Stimulated activated CD4-positive, alpha-beta T cell treated with anti-CD3 and anti-CD28 coated beads, Interleukin-4, amount 100 ng/mL, for 48 hours (primary cell): ENCODE measurements at places on chromosomes 6 and 20.

DNA sequence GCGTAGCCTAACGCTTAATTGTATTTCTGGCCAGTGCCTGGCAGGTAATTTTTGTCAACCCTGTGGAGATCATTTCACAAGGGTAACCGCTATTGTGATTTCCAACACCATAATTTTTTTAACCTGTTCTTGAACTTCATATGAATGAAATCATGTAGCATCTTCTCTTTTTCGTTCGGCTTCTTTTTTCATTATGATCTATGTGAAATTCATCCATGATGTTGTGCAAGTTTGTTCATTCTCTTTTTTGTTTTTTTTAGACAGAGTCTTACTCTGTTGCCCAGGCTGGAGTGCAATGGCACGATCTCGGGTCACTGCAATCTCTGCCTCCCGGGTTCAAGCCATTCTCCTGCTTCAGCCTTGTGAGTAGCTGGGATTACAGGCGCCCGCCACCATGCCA, 42.5 kb upstream of the TGM3 start:
- DNase-seq = no peak

DNA sequence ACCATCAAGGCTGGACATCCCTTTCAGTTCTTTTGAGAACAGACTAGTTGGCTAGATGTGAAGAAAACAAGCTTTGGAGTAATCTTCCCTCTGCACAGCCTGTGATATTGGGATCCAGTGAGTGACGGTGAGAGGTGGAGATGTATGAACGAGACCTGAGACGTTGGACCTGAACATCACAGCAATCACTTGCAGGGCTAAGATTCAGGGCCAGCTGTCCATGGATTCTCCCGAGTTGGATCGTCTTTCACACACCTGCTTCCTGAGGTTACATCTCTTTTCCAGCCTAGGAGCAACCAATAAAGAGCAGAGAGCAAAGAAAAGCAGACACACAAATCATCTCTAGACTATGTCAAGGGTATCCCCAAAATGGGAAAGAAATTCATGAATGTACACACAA, 30.0 kb upstream of the TMEM14A start:
- no peak for DNase-seq

GRCh38 chr6:109824105-109824504, 133.0 kb downstream of the FIG4 start:
- DNase-seq = no peak

GRCh38 chr6:108127056-108127455, 38.8 kb upstream of the NR2E1 start:
- DNase-seq = no peak

DNA sequence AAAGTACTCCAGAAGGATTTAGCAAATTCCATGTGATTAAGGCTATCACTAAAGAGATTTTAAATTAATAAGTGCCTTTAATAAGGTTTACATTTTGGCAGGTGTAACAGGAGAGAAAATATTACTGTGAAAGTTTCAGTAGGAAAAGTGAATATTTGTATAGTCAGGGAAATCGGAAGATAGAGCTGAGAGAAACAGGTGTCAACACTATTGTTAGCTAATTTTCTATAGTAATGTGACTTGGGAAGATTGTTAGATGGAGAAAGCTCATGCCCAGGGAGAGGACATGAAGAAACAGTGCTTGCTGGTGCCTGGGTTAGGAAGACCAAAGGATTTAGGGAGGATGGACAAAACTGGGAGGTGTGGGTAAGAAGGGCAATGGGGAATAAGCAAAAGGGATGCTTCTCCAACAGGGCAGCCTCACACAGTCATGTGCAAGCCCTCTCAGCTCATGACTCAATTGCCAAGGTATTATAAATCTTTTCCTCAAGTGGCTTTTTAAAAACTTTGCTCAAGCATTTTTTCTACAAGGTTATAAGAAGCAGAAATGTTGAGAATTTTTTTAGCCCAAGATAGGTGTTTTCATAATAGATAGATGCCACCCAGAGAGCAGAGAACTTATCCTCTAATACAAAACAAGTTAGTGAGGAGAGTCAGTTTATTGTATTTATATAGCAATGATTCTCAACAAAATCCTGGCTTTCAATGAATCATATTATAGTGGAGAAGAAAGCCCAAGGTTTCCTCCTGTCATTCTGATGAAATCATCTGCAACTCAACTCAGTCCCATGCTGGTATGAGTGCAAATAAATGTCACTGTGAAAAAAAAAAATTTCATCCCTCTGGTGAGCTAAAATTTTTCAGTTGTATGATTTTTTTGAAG, 325.2 kb upstream of the NT5E start:
- no peak for DNase-seq

DNA sequence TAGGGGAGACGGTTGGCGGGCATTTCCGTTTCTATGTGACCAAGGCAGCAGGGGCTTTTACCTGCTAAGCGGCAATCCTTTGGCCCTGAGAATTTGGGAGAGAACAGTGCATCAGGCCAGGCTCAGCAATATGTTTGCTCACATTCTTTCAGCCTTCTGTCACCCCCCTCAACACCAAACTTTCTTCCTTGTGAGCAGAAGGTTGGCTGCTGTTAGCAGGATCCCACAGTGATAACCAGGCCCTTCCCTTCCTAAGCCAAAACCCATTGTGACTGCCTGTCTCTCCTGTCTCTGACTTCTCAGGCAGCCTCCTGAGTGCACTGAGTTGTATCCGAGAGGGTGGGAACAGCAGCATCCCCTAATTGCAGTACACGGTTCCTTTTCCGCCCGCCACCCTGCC, 43.7 kb downstream of the STK35 start:
- DNase-seq = no peak

GRCh38 chr6:111626441-111626840, 20.8 kb upstream of the TRAF3IP2 start:
- no peak for DNase-seq

DNA sequence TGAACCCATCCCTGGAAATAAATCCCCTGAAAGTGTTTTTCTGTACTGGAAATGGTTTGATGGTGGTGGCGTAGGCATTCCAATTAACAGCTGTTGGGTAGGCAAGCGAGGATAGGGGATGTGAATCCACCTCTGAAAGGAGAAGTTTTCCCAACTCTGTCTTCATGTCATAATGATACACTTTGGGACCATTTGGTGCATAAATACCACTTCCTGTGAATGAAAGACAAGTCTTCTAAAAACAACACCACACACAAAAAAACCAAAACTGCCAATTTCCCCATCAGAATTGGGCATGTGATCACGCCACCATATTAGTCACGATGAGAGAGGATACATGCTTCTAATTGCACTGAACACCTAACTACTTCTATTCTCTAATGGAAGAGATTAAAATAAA, 6.4 kb downstream of the VNN2 start:
- no peak for DNase-seq

- DNase-seq = no peak
Measured at GRCh38 chr6:21164768-21165326, 428.7 kb upstream of the SOX4 start.

DNA sequence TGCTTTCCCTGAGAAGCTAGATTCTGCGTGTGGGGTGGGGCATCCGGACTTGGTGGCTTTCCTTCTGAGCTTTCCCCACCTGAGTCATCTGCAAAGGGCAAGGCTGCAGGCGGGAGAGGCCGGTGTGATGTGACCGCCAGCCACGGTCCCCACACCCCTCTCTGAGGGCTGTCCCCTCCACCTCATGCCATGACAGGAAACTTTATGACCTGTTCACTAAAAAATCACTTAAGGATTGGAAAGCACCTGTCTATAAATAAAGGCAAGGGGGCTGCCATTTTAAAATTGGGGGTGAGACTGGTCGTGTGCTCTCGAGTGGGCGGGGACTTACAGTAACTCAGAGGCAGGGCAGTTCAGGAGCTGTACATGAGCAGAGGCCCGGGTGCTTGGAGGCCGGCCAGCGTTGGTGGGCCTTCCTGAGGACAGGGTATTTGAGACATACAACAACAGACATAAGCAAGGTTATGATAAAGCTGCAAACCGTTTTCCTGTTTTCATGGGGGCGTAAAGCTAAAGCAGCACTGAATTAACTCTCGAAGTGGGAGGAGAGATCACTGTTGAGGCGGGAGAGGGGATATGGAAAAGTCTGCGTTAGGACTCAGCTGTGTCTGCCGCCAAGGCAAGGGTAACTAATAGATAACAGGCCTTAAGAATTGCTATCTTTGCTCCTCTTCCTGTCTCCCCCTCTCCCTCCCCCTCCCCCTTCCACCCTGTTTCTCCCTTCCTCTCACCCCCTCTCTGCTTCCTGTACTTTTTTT, 16.1 kb upstream of the SERPINB1 start:
- peak; percentile 77 for DNase-seq

GRCh38 chr6:107713563-107713962, 110.5 kb downstream of the SCML4 start:
- DNase-seq = no peak

- peak; percentile 11 for DNase-seq
Measured at GRCh38 chr6:70166088-70166958, 136.6 kb downstream of the COL9A1 start.

DNA sequence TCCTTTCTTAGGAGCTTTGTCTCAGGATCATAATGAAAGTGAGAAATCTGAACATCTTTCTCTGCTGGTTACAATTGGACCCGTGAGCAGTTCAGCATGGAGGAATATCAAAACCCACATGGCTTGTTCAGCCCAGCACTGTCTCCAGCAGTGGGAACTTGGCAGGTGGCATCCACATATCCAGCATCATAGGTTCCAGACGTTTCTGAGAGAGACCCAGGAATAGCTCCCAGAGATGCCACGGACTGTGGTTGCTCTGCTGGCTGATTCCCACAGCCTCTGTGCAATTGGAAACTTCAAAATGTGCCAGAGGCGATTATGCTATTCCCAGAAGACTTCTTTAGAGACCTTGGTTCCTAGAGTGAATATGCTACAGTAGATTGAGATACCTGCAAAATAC, 76.4 kb downstream of the PHACTR2 start:
- no peak for DNase-seq

DNA sequence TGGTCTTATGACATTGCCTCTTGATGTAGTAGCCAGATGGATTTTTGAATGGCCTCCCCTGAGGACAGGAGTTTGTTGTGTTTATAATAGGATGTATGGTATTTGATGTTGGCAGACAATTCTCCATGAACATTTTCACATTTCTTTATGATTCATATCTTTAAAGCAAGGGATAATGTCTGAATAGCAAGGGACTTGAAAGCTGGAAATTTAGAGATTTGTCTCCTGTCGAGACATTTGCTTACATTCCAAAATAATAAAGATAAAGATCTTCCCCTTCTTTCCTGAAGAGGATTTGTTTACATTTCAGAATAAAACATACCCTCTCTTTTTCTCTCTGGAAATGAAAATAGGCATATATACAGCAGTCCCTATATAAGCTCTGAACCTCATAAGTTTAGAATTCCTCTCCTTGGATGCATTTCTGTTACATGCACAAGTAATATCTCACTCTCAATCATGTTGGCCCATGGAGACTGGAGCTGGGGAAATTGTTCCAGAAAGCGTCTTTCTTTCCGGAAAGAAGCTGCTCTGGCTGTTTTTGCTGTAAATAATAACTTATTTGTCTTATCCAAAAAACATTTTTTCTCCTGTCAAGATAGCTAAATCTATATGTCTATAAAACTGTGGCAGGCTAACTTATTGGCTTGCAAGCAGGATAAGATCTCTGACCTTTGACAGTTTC, 42.5 kb upstream of the ASCC3 start:
- no peak for DNase-seq

- no peak for DNase-seq
Measured at GRCh38 chr6:167103041-167103891, 19.6 kb upstream of the CCR6 start.

DNA sequence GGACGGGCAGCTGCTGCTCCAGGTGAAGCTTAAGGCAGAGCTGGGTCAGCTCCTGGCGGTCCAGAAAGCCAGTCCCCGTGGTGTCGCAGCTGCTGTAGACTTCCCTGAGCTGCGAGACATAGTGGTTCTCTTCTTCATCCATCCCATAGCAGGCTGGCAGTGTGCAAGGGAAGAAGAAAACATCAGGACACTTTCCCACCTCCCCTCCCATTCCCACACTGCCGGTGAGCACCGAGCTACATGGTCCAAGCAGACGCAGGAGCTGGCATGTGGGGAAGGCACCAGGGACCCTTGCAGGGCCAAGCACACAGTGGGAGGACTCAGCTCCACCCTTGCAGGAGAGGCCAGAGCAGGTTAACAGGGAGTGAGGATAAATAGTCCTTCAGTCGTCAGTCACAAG, 58.9 kb downstream of the NINL start:
- DNase-seq = no peak

DNA sequence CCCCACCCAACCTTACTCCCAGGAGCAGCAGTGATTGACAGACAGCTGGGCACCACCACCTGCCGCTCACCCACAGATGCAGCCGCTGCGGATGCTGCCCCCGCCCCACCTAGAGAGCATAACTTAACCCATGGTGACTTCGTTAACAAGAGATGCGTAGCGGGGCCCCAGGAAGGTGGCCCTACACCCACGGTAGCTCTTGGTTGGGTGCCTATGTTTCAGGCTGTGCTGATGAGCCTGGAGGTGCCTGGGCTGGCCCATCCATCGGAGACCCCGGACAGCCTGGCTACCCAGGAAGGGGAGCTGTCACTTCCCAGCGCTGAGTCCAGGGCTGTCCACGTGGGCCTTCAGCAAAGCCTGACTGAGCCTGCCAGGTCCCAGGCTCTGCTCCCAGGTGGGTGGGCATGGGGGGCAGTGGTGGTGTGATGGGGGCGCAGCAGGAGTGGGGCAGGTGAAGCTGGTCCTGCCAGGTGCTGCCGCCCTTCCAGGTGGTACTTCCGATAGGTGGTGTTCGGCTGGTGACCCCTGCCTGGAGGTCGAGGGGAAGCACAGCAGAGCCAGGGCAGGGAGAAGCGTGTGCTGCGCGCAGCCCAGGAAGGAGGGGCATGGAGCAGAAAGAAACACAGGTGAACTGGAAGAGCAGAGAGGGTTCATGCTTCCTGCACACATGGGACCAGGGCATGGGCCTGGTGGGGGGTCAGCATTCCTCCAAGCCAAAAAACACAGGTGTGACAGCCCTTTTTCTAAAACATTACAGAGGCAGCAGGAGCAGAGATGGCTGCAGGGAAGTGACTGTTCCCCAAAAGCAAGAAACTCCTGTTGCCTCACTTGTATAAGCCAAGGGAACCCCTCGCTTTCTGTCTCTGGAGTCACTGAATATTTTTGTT, 56.9 kb downstream of the SYNJ2 start:
- DNase-seq = no peak

DNA sequence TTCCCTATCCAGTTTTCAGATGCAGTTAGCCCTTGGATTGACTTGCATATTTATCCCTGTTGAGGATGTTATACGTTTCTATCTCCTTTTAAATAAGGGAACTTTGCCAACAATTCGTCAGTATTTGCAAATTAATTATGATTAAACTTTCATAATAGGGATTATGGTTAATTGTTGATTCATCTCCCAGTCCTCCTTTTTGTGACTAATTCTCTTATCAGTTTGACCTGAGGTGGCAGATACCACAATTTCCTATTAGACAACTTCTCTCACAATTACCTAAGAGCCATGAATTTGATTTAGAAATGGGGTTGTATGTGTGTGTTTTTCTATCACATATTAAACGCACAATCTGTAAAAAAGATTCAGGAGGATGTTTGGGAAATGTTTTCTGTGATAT, 172.9 kb downstream of the LAMA2 start:
- no peak for DNase-seq

- DNase-seq = no peak
Measured at GRCh38 chr6:117441824-117442264, 16.1 kb upstream of the ROS1 start.

GRCh38 chr6:89239338-89239737, 22.2 kb upstream of the GABRR1 start:
- DNase-seq = peak; percentile 7

GRCh38 chr20:19081937-19082336, 130.5 kb upstream of the SLC24A3 start:
- no peak for DNase-seq
